NCI-H2081 (cell line): ENCODE measurements at places on chromosomes 6 and 20.

DNA sequence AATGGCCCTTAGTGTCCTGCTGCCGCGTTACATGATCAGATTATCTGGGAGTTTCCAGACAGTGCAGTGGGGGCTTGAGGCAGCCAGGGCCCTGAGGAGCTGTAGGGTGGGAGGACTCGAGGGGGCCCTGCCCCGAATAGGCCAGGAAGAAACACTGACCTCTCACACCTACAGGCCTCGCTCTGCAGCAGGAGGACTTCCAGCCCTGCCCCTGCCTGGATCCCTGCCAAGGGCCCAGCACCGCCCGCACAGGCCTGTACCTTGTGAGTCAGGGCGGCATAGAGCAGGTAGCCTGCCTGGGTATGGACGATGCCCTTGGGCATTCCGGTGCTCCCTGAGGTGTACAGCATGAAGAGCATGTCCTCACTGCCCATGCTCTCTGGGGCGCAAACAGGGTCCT, 30.1 kb upstream of the APMAP start:
- DNase-seq, result no peak

DNA sequence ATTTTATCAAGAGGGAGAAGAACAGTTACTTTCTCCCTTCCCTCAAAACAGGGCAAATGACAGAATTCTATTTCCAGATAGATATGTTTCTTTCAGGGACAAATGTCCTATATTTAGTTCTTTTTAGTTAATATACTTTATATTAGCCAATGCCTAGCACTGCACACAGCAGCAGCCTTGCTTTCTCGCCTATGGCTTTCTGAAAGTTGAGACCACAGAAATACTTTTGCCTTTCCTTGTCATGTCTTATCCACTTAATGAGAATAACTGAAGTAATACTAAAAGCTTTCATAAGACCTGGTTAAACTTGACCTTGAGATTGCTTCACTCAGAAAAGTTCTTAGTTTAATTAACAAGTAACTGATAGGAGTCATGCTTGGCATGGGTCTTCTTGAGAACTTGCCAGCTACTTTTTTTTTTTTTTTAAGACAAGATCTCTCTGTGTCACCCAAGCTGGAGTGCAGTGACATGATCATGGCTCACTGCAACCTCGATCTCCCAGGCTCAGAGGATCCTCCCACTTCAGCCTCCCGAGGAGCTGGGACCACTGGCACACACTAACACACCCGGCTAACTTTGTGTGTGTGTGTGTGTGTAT, 159.3 kb downstream of the CDKAL1 start:
- DNase-seq, result no peak

- DNase-seq, result peak; percentile 81
Measured at GRCh38 chr6:136643850-136644596, 93.8 kb upstream of the MAP7 start.

GRCh38 chr6:30214657-30214982, 1.4 kb upstream of the TRIM26 start:
- no peak for DNase-seq

GRCh38 chr6:45775026-45775697, 240.5 kb downstream of the CLIC5 start:
- DNase-seq, result no peak

GRCh38 chr6:81762606-81763005, 10.1 kb upstream of the TENT5A start:
- no peak for DNase-seq

GRCh38 chr6:148743476-148743875, 3.4 kb upstream of the UST start:
- no peak for DNase-seq

DNA sequence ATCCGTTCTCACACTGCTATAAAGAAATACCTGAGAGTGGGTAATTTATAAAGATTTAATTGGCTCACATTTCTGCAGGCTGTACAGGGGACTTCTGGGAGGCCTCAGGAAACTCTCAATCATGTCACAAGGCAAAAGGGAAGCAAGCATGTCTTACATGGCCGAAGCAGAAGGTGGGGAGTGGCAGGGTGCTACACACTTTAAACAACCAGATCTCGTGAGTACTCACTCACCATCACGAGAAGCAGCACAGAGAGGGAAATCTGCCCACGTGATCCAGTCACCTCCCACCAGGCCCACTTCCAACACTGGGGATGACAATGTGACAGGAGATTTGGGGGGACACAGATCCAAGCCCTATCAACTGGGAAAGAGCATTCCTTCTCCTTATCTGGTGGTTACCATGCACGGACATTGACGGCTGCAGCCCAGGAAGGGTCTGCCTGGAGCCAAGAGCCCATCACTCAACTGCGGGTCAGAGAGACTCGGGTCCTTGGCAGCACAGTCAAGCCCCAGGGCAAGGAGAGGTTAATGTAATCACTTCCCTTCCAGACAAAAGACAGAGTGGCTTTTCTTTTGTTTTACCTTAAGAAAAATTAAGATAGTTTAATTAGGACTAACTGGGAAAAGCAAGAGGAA, 112.3 kb upstream of the CST7 start:
- DNase-seq, result no peak

GRCh38 chr6:41704656-41705310, 30.6 kb downstream of the TFEB start:
- DNase-seq, result no peak

- DNase-seq, result no peak
Measured at GRCh38 chr20:49372095-49372734, 94.4 kb upstream of the ZNFX1 start.

DNA sequence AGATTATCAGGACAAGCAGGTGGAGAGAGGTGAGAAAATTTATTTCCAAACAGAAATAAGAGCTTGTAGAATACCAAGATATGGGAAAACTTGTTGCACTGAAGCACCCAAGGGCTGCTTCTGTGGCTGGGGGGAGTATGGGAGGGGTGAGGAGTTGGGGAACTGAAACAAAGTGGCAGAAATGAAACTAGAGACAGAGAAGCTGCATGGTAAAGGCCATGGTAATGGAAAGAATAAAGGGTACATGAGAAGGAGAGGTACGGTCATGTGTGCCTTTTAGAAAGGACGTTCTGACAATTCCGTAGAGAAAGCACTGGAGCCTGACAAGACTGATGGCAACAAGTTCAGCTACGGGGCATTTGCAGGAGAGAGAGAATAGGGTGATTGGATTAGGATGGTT, 51.6 kb upstream of the RIN2 start:
- no peak for DNase-seq

- DNase-seq, result no peak
Measured at GRCh38 chr20:21812379-21812778, 106.9 kb downstream of the PAX1 start.

DNA sequence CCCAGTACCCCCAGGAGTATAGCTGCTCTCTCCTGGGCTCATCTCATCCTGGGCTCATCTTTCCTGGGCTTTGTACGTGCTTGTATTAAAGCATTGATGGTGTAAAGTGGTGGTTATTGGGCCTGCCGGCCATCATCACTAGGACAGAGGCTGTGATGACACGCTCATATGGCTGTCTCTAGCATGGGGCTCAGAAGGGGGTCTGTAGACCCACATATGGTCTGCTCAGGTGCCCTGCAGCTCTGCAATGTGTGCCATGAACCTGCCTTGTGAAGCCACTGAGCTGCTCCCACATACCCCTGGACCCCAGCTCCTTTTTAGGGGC, 143.4 kb downstream of the CDC5L start:
- DNase-seq, result no peak

- no peak for DNase-seq
Measured at GRCh38 chr6:159959976-159960384, 8.9 kb upstream of the IGF2R start.

GRCh38 chr6:85092226-85092625, 327.8 kb upstream of the TBX18 start:
- DNase-seq, result no peak

DNA sequence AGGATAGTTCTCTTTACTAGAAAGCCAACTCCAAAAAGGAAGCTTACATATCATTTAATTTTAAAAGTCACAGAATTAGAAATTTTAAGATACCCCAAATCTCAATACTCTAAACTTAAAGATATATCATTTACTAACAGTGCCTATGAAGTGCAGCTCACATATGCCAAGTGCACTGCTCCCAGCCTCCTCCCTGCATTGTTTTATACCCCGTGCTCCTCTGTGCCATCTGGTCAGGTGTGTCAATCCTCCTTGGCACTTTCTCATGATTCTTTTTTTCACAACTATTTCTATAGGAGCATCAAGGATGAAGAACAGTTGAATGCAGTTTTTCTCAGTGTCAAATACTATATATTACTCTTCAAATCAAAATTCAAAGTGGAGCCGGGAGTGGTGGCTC, 8.8 kb downstream of the MAP7 start:
- DNase-seq, result no peak

DNA sequence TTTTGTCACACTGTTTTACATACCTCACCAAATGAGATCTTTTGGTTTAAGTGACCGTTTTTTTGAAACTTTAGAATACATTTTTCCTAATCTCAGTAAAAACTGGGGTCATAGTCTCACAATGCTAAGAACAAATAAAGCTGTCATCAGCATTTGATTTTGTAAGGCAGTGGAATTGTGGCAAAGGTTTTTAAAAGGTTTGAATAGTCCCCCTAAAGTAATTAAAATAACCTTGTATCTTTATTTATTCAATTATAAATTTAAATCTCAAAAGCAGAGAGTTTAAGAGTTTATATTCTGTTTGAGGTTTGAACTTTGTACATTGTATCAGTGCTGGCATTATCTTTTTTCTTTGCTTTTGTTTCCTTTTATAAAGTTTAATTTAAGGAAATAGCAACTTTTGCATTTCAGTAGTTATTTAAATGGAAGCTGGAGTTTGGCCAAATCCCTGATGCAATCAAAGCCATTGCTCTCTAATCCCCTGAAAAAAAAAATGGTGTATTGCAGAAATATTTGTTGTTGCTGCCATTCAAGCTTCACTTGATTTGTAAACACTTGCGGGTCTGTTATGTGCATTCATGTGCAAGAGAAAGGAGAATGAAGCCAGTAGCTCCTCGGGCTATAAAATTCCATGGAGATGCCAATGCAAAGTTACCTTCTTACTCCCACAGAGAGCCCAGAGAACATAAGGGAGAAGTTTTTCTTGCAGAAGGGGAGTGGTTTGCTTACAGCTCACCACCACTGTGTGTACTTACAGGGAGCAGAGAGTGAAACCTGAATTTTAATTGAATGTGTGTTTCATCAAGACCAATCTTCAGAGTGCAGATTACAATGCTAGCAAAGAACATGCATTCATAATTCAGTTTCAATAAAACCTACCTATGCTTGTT, 391.8 kb downstream of the ARHGAP18 start:
- no peak for DNase-seq

DNA sequence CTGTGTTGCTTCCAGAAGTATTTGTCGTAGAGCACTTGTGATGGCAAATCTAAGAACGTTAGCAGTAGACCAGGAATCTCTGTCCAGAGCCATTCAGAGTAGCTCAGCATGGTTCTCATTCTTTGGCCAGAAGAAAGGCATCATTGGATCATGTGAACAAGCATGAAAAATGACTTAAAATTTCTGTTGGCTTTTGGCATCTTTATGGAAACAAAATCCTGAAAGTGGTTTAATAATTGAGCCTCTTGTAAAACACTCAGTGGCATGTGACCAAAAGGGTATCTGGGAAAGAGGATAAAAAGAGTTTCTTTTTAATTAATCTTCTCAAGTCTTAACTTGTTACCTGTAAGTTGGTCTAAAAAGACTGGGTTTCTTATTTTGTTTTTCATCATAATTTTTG, 55.2 kb downstream of the PTPN1 start:
- DNase-seq, result no peak

- DNase-seq, result no peak
Measured at GRCh38 chr20:52082612-52083011, 109.0 kb downstream of the ZFP64 start.

GRCh38 chr6:95994151-95994550, 21.6 kb upstream of the FUT9 start:
- no peak for DNase-seq

DNA sequence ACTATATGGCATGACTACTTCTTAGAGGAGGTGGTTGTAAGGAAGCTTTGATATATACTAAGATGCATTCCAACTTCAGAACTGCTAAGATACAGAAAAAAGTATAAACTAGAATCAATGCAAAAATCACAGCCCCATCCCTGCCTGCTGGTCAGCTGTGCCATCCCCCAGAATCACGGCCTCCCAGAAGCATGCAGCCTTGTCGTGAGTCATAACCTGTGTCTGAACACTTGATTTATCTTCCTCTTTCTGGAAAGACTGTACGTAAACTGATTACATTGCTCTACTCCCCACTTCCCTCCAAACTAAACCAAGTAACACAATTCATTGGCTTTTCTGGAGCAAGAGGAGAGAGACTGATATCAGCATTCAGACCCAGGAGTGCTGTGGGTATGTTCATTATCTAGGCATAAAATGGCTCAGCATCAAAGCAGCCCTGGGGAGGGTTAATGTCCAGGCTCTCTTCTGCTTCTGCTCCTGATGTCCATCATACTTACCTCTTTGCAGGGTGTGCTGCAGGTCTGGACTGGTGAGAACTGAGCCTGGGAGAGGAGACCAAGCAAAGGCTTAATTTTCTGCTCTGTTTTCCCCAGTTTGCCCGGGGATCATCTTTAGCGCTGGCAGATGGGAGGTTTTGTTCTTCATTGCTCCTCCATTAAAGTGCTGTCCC, 18.4 kb downstream of the SCP2D1 start:
- DNase-seq, result no peak

DNA sequence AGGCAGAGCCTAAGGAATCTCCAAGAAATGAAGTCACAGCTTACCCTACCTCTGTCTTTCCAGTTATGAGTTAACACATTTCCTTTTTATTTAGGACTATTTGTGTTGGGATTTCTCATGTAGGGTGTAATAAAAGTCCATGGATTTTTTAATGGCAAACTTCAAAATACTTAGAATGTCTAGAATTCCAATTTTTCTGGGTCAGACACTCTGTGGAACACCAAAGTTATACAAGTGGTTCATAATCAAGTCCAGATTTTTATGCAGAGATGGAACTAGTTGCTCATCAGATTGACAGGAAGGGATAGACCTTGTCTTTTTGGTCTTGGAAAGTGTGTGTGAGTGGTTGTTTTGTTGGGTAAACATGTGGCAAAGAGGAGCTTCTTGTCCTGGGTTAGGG, 303.5 kb upstream of the RNF24 start:
- no peak for DNase-seq

- DNase-seq, result peak; percentile 36
Measured at GRCh38 chr6:14964556-14965270, 281.2 kb upstream of the JARID2 start.

- DNase-seq, result no peak
Measured at GRCh38 chr6:15421945-15422733, 176.3 kb downstream of the JARID2 start.

DNA sequence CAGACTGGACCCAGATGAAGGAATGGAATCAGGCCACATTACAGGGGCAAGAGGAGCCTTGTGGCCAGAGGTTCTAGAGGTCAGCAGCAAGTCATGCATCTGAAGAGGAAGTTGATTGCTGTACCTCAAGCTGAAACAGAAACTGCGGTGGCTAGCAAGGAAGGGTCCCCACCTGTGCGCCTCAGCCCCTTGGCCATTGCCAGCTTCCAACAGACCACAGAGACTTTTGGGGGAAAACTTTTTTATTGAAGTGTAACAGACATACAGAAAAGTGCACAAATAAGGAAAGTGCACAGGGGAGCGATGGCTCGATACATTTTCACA, 26.8 kb upstream of the SLC9A8 start:
- no peak for DNase-seq

DNA sequence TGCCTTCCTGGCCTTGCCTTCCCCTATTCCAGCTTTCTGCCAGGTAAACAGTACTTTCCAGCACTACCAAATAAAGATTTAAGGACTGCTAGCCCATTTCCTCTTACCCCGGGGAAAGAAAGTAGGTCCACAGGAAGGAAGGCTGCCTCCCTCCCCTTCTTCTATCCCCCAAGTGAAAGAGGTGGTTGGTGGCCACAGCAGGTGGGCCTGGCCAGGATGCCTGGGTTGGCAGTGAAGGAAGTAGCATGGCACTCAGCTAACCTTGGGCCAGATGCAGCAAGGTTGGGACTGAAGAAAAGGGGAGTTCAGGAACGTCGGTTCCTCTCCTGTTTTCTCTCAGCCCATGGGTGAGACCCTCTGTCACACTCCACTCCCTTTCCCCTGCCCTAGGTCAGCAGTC, 8.9 kb downstream of the NFKBIL1 start:
- DNase-seq, result no peak
